ENCODE measurements at places on chromosomes 13 and 19.

- DNase-seq = no peak
Measured at GRCh38 chr19:18049385-18049784, 37.3 kb downstream of the IL12RB1 start.

DNA sequence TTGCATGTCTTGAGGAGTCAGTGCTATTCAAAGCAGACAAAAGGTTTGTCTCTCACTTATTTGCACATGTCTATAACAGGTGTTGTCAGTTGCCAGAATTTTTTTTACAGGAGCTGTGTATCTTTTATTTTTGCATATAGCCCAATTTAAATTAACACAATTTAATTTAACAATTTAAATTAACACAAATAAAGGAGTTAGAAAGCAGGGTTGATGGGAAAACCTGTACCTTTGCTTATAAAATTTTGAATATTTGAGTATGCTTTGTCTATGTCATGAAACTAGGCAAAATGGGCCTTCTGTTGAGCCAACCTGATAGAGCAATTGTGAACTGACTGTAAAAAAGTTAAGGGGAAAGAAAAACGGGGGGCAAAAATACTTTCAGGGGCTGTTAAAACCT lies 78.0 kb downstream of the MAP4K1 start:
- no peak for DNase-seq

DNA sequence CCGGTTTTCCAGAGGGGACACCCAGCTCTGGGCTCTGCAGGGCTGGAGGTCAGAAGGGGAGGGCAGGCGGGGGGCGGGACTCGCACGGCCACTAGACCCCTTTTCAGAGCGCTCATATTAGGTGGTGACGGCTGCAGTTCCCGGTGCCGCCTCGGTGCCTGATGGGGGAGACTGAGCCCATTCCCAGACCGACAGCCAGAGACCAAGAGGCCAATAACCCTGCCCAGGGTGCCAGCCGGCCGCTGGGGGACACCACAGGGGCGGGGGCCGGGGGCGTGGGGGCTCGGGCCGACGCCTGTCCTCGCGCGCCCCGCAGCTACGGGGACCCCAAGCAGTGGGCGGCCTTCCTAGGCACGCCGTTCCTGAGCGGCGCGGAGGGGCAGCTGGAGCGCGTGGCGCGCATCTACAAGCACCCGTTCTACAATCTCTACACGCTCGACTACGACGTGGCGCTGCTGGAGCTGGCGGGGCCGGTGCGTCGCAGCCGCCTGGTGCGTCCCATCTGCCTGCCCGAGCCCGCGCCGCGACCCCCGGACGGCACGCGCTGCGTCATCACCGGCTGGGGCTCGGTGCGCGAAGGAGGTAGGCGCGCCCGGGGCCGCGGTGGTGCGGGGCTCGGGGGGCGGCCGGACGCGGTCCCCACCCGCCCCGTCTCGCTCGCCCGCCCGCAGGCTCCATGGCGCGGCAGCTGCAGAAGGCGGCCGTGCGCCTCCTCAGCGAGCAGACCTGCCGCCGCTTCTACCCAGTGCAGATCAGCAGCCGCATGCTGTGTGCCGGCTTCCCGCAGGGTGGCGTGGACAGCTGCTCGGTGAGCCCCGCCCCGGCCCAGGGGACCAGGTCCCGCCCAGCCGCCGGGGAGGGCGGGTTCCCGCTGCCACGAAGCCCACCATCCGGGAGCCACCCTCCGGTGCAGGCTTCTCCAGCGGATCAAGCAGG lies 2.4 kb downstream of the TIMM13 start:
- no peak for DNase-seq

DNA sequence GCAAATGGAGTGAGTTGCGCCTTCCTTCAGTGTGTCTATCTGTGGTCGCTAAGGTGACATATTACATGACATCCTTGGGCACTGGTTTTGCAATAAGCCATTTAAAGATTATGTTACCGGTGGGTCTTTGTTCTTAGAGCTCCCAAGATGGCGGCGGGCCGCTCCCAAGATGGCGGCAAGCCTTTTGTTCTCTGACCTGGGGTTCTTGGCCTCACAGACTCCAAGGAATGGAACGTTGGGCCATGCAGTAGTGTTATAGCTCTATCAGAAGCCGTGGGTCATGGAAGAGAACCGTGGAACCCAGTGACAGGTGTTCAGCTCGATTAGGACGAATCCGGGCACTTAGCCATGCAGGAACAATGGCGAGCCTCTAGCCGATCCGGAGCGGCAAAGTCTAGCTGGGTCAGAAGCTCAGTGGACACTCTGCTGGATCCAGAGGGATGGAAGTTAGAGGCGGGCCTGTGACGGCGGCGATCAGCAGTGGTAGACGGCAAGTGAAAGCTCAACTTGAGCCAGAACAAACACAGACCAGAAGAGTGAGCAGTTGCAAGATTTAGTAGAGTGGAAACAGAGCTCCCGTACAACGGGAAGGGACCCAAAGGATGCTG lies 188.6 kb downstream of the TEX29 start:
- DNase-seq = no peak

GRCh38 chr19:38463365-38463764 lies 29.9 kb downstream of the RYR1 start:
- no peak for DNase-seq

DNA sequence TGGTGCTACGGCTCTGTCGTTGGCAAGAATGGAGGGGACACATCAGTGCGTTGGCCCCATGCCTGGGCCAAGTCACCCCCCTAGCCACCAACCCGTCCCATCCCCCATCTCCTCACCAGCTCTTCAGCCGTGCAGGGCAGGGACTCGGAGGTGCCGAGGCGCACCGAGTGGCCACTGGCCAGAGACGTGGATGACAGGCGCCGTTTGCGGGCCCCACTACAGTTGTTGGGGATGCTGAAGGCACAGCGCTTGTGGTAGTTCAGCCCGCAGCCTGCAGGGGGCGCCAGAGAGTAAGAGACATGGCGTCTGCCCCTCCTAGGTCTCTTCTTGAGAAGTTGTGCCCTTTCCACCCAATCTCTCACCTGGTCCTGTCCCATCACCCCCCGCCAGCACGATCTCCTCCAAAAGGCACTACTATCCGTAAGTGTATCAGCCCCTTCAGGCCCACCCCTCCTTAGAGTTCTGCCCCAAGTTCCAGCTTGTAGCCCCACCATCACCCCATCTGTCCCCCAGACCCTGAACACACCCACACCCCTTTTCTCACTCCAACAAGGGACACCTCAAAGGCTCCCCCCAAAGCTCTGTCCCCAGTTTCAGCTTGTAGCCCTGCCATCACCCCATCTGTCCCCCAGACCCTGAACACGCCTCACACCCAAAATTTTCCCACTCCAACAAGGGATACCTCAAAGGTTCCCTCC lies 12.4 kb downstream of the PRKD2 start:
- peak; percentile 87 for DNase-seq

DNA sequence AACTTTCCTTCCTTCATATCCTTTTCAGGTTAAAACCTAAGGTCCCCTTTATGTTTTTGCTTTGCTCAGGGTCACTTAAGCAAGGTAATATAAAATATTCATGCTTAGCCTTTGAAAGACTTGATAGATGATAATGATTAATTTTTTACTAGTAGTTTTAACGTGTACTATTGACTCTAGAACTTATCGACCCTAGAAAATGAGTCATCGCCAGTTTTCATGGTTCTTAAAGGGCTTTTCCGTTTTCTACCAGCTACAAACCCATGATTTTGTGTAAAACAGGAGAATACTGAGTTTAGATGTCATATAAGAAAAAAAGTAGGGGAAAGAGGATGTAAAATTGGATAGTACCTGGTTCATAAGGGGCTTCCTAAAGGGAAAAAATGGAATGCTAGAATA lies 75.7 kb downstream of the DHRS12 start:
- DNase-seq = no peak

- no peak for DNase-seq
Measured at GRCh38 chr13:29688193-29688592, 92.7 kb upstream of the SLC7A1 start.

GRCh38 chr13:112267660-112268059 lies 108.5 kb upstream of the SPACA7 start:
- no peak for DNase-seq

DNA sequence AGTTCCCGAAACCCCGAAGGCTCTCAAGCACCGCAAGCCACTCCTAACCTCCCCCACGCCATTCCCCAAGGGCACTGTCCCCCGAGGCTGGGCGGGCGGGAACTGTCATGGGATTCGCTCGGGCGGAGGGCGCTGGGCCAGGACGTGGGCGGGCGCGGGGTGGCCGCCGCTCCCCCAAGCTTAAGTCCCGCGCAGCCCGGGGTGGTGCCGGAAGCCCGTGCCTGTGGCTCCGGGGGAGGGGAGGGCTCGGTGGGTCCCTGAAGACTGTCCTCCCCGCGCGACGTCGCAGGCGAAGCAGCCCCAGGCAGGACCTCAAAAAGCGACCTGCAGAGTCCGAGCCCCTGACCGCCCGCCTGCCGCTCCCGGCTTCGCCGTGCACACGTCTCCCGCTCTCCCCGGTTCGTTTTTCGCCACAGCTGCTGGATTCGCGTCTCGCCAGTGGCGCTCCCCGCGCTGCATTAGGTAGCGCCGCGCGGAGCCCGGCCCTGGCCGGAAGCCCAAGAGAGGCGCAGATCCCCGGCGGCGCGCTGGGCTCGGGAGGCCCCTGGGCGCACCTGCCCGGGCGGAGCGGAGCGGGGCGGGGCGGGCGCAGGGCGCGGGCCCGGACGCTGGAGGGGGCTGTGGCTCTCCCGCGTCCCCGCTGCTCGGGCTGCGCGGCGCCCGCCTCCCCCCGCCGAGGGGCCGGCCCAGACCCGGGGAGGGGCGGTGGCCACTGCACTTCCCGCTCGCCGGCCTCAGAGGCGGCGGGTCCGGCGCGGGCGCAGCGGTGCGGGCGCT lies at the start of gene FARP1:
Gene FARP1, plus strand, starts transcription at position 715 of the 777 bp plus-strand sequence. CDS start 70,149 bp downstream, outside the sequence.
- DNase-seq = peak; percentile 65

DNA sequence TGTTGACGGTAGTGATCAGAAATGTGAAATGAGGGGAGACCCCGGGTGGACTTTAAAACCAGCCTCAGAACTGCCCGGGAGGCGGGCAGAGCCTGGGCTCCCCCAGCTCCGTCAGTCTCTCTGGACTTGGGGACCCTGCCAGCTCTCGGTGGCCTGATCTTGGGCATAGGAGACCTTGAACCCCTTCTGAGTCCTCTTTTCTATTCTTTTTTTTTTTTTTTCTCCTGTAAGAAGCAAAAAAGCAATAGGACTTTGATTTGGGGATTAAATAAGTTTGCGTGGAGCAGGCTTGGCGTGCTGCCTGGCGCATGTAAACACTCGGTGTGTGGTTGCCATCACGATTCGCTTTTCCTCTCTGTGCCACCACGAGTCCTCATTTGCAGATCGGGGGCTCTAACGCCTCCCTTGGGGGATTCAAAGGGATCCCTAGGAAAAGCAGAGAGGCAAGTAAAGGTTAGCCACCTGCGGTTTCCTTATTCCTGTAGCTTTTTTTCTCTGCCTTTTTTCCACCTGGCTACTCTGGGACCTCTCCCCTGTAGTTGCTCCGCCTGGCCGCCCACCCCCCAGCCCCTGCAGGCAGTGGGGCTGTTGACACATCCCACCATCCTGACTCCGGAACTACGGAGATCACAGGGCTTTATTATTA lies 1.3 kb downstream of the SAFB start:
- DNase-seq = no peak

- no peak for DNase-seq
Measured at GRCh38 chr13:33757713-33758112, 60.2 kb upstream of the RFC3 start.

GRCh38 chr19:38796154-38796553 lies 7.2 kb downstream of the LGALS7B start:
- no peak for DNase-seq

DNA sequence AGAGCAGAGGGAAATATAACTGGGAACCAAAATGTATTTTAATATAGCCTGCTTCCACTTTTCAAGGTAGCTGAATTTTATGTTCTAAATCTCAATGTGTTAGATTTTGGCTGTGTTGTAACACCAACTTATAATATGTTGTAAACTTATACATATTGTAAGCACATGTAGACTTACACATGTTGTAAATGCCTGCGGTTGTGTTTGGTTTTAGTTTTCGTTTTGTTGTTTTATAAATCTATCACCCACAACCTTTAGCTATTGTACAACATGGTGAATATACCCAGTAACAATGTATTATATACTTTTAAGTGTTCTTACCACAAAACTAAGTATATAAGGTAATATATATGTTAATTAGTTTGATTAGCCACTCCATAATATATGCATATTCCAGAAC lies 15.6 kb downstream of the KCTD4 start:
- no peak for DNase-seq

GRCh38 chr19:19551853-19552192 lies 13.8 kb downstream of the CILP2 start:
- DNase-seq = no peak

- DNase-seq = no peak
Measured at GRCh38 chr13:93217721-93218261, 8.8 kb upstream of the GPC6 start.

DNA sequence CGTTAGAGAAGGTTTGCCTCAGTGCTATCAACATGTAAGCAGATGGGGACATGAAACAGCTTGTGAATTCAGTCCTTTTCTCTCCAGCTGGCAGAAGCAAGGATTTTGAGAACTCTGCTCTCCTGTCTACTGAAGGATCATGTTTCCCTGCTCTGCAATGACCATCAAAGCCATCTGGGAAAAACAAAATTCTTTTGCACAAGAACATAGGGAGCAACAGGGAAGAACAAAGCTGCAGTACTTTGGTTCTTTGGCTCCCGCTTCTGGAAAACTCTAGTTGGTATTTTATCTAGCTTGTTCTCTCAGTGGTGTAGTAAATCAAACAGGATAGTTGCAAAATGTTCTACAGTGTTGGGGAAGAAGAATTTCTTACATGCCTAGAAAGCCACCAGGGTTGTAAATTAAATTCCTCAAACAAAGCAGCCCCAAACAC lies 270.4 kb downstream of the ENOX1 start:
- DNase-seq = no peak

- no peak for DNase-seq
Measured at GRCh38 chr13:97030705-97031452, 36.6 kb upstream of the OXGR1 start.

- DNase-seq = no peak
Measured at GRCh38 chr13:106941779-106942178, 373.8 kb upstream of the ARGLU1 start.

- no peak for DNase-seq
Measured at GRCh38 chr13:99199541-99200431, 868 bp upstream of the UBAC2 start.

DNA sequence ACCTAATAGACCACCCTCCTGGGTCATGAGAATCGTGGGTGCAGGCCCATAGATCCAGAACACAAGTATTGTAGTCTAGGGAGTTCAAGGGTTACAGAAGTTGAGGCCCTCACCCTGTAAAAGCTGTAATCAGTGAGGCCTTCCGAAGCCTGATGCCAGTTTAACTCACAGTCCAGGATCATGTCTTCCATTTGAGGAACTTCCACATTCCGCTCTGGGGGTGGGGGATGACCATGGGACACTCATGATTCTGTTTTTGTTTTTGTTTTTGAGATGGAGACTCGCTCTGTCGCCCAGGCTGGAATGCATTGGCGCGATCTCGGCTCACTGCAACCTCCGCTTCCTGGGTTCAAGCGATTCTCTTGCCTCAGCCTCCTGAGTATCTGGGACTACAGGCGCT lies 1.7 kb upstream of the RASIP1 start:
- no peak for DNase-seq
